Cerebellum (tissue), 4 donors: ENCODE measurements at places on chromosomes 11 and 22.

DNA sequence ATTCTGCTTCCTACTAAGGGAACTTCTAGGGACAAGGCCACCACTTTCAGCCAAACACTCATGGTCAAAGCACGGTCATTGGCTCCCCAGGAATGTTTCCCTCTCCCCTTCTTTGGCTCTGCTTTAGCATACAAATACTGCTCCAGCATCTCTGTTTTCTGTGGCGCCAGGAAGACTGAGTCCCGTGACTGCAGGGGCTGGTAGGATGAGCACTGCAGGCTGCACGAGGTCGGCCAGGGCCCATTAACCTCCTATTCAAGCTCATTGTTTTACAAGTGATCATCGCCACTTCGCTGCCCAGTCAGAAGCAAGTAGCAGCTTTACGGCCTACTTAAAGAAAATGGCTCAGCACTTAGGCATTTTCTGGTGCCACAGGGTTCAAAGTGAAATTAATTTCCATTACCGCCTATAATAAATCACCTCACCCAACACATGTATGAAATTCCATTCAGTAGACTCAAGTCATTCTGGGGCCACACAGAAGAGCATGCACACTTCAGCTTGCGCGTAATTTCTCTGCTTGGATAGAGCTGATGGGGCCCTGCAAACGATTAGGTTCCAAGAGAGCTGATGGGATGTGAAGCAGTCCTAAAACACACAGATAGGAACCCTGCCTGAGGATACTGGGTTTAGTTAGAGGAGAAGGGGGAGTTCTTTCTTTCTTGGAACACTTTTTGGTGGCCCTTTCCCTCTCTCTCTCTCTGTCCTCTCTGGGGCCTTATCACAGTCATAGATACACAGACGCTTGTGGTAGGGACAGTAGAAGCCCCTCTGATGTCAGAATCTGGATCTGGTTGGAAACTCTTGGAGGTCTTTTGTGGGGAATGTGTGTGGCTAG is 173.7 kb downstream of the KIF18A start:
- DNase-seq, result no peak

GRCh38 chr11:104332110-104332509 is 168.2 kb upstream of the PDGFD start:
- DNase-seq, result no peak

DNA sequence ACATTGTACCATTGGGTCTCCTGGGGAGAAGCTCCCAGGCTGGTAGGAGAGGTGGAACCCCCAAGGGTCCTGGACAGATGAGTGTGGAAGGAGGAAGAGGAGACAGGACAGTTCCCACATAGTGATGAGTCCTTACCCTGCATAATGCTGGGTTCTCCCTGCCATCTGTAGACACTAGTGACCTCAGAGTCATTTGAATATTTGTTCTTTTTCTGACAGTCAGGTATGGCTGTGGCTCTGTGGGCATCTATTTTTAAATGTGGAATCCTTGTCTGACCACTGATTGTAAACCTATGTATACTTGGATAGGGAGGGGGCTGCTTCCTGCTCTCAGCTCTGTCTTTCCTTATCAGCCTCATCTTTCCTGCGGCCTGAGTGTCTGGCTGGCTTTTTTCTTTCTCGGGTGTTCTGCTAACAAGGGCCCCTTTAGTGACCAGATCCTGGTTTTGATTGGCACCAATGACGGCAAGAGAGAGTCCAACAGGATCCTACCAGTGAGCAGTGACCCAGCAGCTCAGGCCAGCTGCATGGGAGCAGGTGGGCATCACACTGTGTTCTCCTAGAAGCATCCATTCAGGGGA is 2.6 kb upstream of the SLC5A1 start:
- no peak for DNase-seq

DNA sequence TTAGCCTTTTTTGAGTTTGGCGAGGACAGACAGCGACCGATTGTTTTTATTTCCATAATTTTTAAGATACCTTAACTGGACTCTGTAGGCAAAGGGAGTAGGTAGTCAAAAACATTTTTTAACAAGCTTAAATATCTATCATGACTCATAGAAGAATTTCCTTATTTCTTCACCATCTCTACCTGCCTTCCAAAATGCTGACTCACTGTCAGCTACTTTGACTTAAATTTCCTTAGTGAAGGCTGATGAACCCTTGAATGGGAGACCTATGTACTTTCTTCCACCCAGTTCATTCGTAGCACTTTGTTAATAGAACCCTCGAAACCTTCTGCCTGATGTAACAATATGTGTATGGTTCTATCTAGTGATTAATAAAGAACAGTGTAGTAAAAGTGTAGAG is 1.1 kb upstream of the MTMR2 start:
- no peak for DNase-seq

DNA sequence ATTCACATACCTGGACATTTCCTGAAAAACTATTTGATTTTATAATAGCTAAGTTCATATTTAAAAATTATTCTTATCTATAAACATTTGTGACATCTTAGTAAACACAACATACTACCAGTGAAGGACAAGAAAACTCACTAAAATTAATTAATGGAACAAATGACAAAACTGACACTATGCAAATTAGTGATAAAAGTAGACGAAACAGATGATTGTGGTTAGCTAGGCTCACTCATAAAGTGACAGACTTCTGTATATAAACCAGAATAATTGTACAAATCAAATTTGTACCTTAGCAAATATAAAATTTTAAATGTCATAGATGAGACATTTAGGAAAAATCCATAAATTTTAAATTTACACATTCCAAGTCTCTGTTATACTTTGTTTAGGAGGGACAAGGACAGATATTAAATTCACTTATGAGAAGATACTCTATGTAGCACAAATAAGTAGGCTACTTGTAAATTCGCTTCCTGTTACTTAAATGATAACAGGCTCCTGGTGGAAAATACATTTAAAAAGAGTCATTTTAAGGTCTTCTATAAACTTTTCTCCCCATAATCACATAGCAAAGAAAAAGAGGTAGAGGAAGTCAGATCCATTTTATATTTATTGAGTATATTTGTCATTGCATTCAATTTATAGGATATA is 81.2 kb downstream of the KIF18A start:
- DNase-seq, result no peak
